Testis (tissue), 5 donors: ENCODE measurements at places on chromosomes 1 and 21. TPM values are rescaled to one million over a fixed set of nuclear protein-coding genes. Genes with fewer than 3 reads are reported as not detected.

S100A7A gene
- total RNA-seq = not detected

GRCh38 chr1:110927484-110928075 lies 36.1 kb downstream of the LRIF1 start:
- H3K4me3 ChIP-seq = no peak overlapping the region
- H3K27ac ChIP-seq = no peak overlapping the region
- no peaks in the 10 kb centered on the region for H3K27me3 ChIP-seq

DNA sequence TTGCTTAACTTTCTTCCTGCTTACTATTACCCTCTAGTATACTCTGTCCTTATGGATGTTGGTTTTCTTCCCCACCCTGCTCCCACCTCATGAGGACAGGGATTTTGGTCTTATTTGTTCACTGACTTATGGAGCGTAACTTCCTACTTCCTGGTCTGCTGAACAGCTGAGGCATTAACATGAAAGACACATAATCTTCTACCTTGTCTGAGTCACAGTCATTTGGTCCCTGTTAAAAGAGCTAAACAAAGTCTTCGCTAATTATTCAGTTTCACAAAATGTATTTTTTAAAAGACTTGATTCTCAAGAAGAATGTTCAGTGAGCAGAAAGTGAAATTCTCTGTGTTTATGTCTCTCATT lies 18.5 kb downstream of the RNASEL start:
- no peak overlapping the region for H3K4me3 ChIP-seq
- no peak overlapping the region for H3K27ac ChIP-seq
- H3K36me3 ChIP-seq = no peaks in the 10 kb centered on the region
- H3K4me1 ChIP-seq = no peaks in the 10 kb centered on the region

- H3K4me1 ChIP-seq = no peaks in the 10 kb centered on the region
- DNase-seq = no peak
- H3K4me3 ChIP-seq = no peak overlapping the region
- no peaks in the 10 kb centered on the region for H3K27me3 ChIP-seq
- H3K27ac ChIP-seq = no peak overlapping the region
These were observed 56.6 kb downstream of the PCNX2 start for GRCh38 chr1:233238884-233239431.

IL19 gene
- total RNA-seq = not detected

C1QB gene
- total RNA-seq = 16.8 TPM

SLC2A1 gene
- 38.3 TPM for total RNA-seq

- H3K27ac ChIP-seq = no peak overlapping the region
- peaks cover 22% of the 10 kb centered on the region for H3K4me1 ChIP-seq
- no peak overlapping the region for H3K4me3 ChIP-seq
- no peaks in the 10 kb centered on the region for H3K36me3 ChIP-seq
These were observed 9.9 kb upstream of the C1orf141 start for GRCh38 chr1:67144696-67145095.

RBM11 gene
- total RNA-seq = 5.3 TPM

GRCh38 chr1:14983277-14983676 lies 170.3 kb upstream of the TMEM51 start:
- H3K4me3 ChIP-seq = no peak overlapping the region
- no peaks in the 10 kb centered on the region for H3K36me3 ChIP-seq
- peaks cover 8% of the 10 kb centered on the region for H3K4me1 ChIP-seq
- DNase-seq = no peak
- no peaks in the 10 kb centered on the region for H3K27me3 ChIP-seq

DNA sequence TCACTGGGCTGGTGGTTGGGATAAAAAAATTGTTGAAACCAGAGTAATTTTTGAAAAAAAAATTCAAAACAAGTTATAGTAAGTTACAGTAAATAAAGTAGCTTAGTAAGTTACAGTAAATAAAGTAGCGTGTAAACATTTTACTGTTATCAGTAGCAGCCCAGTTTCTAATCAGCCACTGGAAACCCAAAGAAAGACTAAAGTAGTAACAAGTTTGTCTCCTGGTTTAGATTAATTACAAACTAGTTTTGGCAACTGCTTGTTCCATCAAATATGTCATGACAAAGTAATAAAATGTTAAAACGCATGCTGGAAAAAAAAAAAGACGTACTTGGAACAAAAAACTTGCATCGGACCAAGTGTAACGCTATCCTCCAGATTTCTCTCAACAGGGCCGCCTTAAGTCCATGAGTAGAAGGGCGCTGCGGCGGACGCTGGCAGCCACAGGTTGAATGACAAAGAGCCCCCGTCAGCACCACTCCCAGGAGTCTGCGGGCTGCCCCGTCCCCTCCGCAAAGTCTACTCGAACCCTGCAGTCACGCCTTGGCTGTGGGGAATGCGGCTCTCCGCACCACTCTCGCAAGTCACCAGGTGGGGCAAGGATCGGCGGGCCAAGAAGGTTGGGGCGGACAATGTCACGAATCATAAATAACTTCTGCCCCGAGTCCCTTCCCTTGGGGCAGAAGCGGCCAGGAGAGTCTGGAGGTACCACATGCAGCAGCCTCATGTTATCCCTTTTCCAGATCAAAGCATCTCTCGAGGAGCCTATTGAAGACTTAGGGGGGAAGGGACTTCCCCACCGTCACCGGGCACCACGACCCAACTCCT lies 837 bp downstream of the SLC16A1 start:
- H3K4me1 ChIP-seq = peaks cover 23% of the 10 kb centered on the region
- H3K27ac ChIP-seq = peak overlapping the region; percentile 75
- H3K36me3 ChIP-seq = no peaks in the 10 kb centered on the region
- H3K27me3 ChIP-seq = no peaks in the 10 kb centered on the region
- peak overlapping the region; percentile 84 for H3K4me3 ChIP-seq

DNA sequence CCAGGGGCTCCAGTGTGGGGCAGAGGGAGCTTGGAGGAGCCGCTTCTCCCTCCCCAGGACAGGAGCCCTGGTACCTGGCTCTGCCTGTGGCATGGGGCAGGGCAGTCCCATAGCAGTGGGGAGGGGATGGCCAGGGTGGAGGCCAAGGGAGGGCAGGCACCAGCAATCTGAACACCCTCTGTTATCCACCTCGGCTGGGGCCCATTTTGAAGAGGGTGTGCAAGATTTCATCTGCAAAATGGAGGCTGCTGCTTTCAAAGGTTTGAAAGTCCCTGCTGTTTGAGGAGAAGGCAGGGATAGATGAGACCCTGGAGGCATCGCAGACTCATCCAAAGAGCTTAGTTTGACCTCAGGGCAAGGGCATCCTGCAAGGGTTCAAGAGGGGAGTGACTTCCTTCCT lies 15.2 kb upstream of the TMPRSS2 start:
- no peak overlapping the region for H3K4me3 ChIP-seq
- no peak overlapping the region for H3K27ac ChIP-seq
- no peaks in the 10 kb centered on the region for H3K36me3 ChIP-seq
- H3K27me3 ChIP-seq = no peaks in the 10 kb centered on the region
- DNase-seq = no peak

SPATA17 gene
- total RNA-seq = 36.5 TPM

HTR6 gene
- total RNA-seq = 0.68 TPM

- no peak for DNase-seq
- no peak overlapping the region for H3K4me3 ChIP-seq
- H3K4me1 ChIP-seq = peaks cover 9% of the 10 kb centered on the region
- peak overlapping the region; percentile 50 for H3K27ac ChIP-seq
- no peaks in the 10 kb centered on the region for H3K27me3 ChIP-seq
These were observed 106.3 kb upstream of the CSF3R start for GRCh38 chr1:36588972-36589371.

FCMR gene
- 1.1 TPM for total RNA-seq

GRCh38 chr1:156823210-156823790 lies 6.7 kb upstream of the SH2D2A start:
- H3K4me1 ChIP-seq = peaks cover 4% of the 10 kb centered on the region
- no peak overlapping the region for H3K4me3 ChIP-seq
- no peaks in the 10 kb centered on the region for H3K27me3 ChIP-seq
- H3K36me3 ChIP-seq = no peaks in the 10 kb centered on the region
- no peak overlapping the region for H3K27ac ChIP-seq
- DNase-seq = no peak

- no peak overlapping the region for H3K4me3 ChIP-seq
- H3K36me3 ChIP-seq = no peaks in the 10 kb centered on the region
- H3K4me1 ChIP-seq = no peaks in the 10 kb centered on the region
- H3K27ac ChIP-seq = no peak overlapping the region
These were observed 27.8 kb downstream of the DNM3 start for GRCh38 chr1:171869097-171869496.

GRCh38 chr21:36097427-36098181 lies 27.8 kb downstream of the CBR1 start:
- no peaks in the 10 kb centered on the region for H3K4me1 ChIP-seq
- no peak overlapping the region for H3K4me3 ChIP-seq
- H3K27me3 ChIP-seq = no peaks in the 10 kb centered on the region

GRCh38 chr1:113747376-113747775 lies 11.9 kb downstream of the PHTF1 start:
- H3K27ac ChIP-seq = no peak overlapping the region
- no peaks in the 10 kb centered on the region for H3K36me3 ChIP-seq
- H3K4me1 ChIP-seq = no peaks in the 10 kb centered on the region
- DNase-seq = no peak

DNA sequence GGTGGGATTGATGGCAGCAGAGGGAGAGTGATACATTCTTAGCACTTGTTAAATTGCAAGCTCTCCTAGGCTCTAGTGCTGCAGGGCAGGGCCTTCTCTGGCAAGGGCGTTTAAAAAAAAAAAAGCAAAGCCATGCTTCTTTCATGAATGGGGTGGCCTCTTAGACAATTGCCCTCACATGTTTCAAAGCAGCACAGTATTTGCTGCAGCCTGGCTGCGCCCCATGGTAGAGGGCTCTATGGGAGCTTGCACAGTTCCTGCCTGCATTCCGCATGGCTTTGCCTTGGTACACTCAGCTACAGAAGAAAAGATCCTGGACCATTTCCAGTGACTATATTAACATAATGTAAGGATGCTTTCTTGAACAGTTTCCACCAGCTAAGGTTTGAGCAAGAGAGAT lies 267.2 kb downstream of the ZNF648 start:
- no peaks in the 10 kb centered on the region for H3K27me3 ChIP-seq
- no peak overlapping the region for H3K27ac ChIP-seq
- H3K4me1 ChIP-seq = no peaks in the 10 kb centered on the region
- no peak for DNase-seq
